ENCODE measurements at places on chromosomes 2 and 18.
A peak's percentile ranks its signal among the peaks of the same experiment; 100 is the strongest.

GRCh38 chr2:132659331-132659730, 10.7 kb downstream of the LYPD1 start:
- DNase-seq: no peak

DNA sequence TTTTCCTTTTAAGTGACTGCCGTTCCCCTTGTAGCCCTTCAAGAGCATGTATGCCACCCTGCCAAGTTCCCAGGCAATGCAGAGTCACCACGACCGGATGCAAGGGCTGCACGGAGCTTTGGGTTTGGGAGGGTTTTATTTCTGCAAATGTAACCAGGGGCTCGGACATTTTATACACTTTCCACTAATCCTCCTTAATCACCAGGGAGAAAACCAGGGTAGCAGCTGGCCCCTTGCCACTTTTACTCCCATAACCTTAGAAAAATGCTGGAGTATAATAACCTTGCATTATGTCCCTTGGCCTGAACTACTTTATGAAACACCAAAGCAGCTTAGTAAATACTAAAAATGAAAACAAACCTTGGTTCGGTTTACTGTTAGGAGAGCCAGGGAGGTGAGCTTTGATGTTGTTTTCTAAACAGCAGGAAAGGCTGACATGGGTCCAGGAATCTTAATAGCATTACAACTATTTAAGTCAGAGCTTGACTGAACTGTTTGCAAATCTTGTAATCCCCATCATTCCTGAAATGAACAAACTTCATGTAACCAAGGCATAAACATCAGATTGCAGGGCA, 152.8 kb upstream of the RIOK3 start:
- DNase-seq: no peak

DNA sequence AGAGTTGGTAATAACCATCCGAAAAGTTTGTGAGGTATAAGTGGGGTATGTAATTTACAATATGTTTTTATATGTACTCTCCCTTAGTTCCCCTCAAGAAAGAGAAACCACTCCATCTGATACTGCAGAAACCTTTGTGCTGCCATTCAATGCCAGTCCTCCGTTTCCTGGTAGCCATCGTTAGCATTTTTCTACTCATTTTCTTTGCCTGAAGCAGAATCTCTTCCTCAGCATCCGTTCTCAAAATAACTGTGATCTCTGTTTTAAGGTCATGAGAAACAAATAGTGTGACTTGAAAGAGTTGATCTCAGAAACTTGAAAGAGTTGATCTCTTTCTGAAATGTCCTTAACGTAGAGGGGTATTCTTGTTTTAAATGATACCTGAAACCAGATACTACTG, 996 bp downstream of the PTCD3 start:
- DNase-seq: no peak

- DNase-seq: peak; percentile 89
These were observed 1.2 kb upstream of the NPAS2 start for GRCh38 chr2:100818606-100819369.

GRCh38 chr2:15615301-15615920, 23.7 kb downstream of the DDX1 start:
- DNase-seq: no peak

DNA sequence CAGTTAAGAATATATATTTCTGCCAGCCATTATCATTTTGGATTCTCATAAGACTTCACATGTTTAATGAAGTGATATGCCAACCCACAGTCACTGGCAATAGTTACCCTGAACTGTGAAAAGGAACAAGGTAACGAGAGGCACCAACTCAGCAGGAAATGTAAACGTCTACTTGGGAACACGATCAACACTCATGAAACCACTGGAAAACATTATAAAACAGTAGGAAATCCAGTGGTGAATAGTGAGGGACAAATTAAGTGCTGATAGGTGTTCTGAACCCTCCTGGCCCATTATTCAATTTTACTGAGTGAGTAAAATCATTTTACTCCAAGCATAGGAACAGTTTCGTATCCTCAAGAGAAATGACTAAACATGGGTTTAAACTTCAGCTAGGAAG, 17.1 kb downstream of the CCDC68 start:
- no peak for DNase-seq

DNA sequence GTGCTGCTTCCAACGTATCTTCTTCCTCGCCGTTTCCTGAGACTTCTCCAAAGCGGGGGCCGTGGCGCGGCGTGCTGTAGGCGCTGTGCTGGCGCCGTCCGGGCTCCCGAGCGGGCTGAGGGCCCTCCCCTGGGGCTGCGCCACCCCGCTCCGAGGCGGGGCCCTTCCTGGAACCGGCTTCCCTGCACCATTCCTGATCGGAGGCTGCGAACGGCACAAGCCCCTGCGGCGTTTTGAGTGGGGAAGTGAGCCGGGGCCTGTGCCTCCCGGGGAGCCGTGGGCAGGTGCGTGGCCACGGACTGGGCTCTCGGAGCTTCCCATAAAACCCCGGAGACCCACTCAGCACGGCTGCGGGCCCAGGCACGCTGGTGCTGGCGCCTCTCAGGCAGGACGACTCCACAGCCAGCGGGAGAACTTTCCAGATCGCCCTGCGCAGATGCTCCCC, 74.7 kb downstream of the PSMG2 start:
- no peak for DNase-seq

- peak; percentile 100 for DNase-seq
These were observed 14.3 kb downstream of the MALL start for GRCh38 chr2:110101280-110101844.

GRCh38 chr18:50545936-50546335, 14.0 kb upstream of the MAPK4 start:
- DNase-seq: no peak

- no peak for DNase-seq
These were observed 123.7 kb upstream of the MSTN start for GRCh38 chr2:190186238-190186637.

DNA sequence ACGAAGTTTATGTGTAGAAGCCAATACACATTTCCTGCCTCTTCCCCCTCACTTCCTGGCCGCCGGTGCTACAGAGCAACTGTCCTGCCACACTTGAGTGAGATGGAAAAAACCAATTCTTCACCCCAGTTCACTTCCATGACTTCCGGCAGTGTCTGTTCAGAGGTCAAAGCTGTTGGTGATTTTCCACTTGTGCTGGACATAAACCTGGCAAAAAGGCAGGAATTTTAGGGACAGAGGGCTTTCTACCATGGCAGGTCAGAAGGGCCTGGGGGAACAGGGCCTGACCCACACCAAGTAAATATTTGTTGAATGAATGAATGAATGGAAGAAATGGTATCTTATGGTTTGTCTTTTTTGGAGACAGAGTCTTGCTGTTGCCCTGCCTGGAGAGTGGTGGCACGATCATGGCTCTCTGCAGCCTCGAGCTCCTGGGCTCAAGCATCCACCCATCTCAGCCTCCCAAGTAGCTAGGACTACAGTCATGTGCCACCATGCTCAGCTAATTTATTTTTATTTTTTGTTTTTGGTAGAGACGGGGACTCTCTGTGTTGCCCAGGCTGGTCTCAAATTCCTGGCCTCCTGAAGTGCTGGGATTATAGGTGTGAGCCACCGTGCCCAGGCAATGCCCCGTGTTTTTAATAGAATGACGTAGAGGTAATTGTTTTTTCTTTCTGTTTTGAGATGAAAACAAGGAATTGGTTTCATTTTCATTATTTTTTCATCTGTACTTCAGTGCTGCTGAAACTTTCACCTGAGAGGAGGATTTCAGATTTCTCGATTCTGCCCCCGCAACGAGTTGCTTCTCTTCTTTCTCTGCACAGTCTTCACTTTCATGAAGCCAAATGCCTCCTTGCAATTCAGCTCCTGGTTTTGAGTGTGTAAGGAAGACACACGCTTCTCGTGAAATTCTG, 48.0 kb upstream of the LPIN2 start:
- no peak for DNase-seq

DNA sequence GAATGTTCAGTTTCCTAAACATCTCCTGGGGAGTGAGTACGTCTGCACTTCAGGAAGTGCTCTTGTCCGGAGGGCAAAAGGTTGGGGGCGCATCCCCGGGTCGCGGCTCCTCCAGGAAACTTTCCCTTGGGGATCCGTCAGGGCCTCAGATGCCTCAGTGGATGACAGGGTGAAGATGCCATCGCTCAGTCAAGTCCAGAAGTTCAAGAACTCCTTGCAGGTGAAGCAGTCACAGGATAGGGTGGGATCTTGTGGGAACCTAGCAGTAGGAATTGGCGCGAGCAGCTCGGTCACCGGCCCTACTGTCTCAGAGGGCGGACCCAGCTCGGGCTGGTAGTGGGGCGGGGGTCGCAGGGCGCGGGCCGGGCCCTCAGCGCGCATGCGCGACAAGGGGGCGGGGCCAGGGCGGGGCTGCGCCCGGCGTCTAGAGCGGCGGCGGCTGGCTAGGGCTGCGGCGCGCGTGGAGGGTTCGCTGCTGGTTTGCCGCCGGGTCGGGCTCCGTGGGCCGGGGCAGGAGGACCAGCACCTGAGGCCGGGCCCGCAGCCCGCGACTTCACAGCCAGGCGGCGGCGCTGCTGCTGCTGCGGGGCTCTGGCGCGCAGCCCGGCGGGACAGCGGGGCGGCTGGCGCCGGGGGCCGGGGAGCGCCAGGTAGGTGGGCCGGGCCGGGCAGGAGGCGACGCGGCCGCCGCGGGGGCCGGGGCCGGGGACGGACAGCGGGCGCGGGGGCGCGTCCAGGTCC, at the start of gene INPP4A:
TSS of gene INPP4A (plus strand) at position 423 of the 741 bp plus-strand sequence. CDS start 75,191 bp downstream, outside the sequence.
- DNase-seq: peak; percentile 96

DNA sequence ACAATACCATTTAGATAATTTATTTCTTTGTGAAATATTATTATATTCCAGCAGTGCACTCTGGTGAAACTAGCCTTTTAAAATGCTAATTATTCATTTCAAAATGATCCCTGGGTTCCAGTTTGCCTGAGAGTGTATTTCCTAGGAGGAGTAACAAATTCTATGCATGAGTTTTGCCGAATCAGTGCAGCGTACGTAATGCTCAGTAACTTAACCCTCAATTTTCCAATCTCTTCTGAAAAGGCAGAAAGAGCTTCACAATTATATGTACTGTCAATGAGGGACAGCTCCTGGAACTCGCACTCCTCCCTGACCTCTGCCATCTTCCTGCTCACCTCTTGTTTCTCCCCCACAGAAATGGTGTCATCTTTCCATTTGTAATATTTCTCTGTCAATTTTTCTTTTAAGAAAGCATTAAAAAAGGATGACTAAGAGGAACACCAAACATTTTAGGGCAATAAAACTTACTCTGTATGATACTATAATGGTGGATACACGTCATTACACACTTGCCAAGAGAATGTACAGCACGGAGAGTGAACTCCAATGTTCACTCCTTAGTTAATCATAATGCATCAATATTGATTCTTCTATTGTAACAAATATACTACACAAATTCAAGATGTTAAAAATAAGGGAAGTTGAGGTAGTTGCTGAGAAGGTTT, 25.7 kb upstream of the XIRP2 start:
- no peak for DNase-seq

GRCh38 chr2:227889336-227889735, 17.9 kb downstream of the DAW1 start:
- no peak for DNase-seq
